ENCODE measurements at places on chromosomes 1 and 21. TPM values are rescaled to one million over a fixed set of nuclear protein-coding genes. Genes with fewer than 3 reads are reported as not detected.

The AMY1C gene
- total RNA-seq: not detected

The FCGR3B gene
- total RNA-seq: not detected

The LCK gene
- 0.07 TPM for total RNA-seq

The PLA2G2D gene
- total RNA-seq: not detected

The MACF1 gene
- 34.9 TPM for total RNA-seq

The MMEL1 gene
- 0.08 TPM for total RNA-seq

The CR1L gene
- not detected for total RNA-seq

The DVL1 gene
- 62.5 TPM for total RNA-seq

The C1orf50 gene
- total RNA-seq: 2.1 TPM

The ASTN1 gene
- total RNA-seq: 0.02 TPM

The DEPDC1 gene
- 15.3 TPM for total RNA-seq

The PRKAB2 gene
- total RNA-seq: 7.5 TPM

The FCRL2 gene
- total RNA-seq: not detected

The OPRD1 gene
- 0.01 TPM for total RNA-seq

The TMEM240 gene
- total RNA-seq: 0.24 TPM

The CDC42BPA gene
- 11.4 TPM for total RNA-seq

The DNASE2B gene
- not detected for total RNA-seq
